ENCODE measurements at places on chromosomes 4 and X.

DNA sequence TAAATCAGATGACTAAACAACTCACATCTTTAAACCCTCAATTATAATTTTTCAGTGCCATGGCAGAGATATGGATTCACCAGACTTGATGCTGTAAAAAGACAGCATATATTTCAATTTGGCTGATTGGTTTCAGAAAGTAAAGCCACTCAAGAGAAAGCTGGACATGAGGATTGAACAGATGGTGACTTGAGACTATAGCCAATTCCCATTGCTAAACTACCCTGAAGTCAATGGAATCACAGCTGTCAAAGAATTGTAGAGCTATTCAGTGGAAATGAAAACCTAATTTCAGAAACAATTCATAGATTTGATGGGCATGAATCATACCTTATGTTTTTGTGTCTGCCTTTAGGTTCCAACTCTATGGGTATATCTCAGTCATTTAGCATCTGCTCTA, 510.6 kb upstream of the BOD1L1 start:
- no peak for DNase-seq

GRCh38 chrX:47596256-47596655, 14.0 kb downstream of the TIMP1 start:
- DNase-seq = no peak

DNA sequence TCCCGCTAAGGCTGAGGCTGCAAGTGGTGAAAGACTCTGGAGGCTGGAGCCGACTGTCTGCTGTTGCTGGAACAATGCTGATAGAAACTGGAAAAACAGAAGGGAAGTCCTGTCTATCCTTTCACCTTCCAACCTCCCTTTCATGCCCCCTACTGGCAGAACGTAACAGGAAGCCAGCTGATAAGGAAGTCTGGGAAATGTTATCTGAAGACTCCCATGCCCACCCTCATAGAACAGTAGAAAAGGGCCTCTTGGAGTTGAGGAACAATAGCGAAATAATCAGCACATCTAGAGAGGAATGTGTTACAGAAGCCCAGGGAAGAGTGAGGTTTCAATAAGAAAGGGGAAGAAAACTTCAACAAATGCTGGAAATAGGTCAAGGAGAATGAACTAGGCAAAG, 117.1 kb upstream of the DKK2 start:
- DNase-seq = peak; percentile 34

DNA sequence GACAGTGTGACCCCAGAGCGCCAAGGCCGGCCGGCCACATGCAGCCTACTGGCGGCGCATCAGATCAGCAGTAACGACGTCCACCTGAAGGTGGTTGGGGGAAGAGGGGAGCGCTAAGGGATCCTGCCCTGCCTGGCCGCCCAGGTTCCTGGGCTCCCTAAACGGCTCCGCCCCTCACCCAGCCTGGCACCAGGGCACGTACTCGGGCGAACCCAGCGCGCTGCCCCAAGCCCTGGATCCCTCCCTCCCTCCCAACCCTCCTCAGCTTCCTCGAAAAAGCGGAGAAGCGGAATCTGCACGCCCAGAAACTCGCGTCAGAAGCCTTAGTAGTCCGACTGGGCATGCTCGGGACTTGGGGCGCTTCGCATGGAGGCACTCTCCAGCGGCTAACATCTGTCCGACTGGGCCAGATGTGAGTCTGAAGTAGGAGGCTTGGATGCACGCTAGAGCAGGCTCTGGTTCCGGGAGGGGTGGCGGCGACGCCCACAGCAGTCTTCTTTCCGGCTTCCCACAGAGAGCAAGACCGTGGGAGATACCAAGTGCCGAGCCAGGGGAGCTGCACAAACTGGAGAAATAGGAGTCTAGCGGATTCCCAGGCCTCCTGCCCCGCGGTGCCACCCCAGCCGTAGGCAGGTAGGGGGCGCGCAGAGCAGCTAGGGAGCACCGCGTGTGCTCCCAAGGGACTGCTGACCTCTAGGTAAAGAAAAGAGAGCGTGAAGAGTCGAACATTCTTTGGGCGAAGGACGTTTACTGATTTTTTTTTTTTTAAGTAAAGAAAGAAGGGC, 114.3 kb upstream of the TEX13C start:
- peak; percentile 6 for DNase-seq

- DNase-seq = peak; percentile 8
These were observed 81.9 kb upstream of the SCML1 start for GRCh38 chrX:17655211-17656034.

Data from cardiac muscle cell (in vitro differentiated cells and primary cell).